HT1080 (cell line): ENCODE measurements at places on chromosomes 13 and 19. TPM values are rescaled to one million over a fixed set of nuclear protein-coding genes. Genes with fewer than 3 reads are reported as not detected.

DNA sequence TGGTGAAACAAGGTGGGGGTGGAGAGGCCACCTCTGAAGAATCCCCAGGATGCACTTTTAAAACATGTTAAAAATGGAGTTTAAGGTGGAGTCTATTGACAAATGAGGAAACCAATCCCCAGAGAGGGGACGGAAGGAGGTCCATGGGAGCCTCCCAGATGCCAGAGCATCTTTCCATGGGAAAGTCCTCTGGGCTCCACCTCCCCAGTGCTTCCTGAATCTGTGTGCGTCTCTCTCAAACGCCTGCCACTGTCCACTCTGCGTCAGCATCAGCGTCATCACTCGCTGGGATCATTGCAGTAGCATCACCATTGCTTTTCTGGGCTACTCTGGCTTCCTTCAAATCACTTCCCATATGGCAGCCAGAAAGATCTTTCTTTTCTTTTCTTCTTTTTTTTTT is 6.2 kb downstream of the GPR4 start:
- DNase-seq: no peak

DNA sequence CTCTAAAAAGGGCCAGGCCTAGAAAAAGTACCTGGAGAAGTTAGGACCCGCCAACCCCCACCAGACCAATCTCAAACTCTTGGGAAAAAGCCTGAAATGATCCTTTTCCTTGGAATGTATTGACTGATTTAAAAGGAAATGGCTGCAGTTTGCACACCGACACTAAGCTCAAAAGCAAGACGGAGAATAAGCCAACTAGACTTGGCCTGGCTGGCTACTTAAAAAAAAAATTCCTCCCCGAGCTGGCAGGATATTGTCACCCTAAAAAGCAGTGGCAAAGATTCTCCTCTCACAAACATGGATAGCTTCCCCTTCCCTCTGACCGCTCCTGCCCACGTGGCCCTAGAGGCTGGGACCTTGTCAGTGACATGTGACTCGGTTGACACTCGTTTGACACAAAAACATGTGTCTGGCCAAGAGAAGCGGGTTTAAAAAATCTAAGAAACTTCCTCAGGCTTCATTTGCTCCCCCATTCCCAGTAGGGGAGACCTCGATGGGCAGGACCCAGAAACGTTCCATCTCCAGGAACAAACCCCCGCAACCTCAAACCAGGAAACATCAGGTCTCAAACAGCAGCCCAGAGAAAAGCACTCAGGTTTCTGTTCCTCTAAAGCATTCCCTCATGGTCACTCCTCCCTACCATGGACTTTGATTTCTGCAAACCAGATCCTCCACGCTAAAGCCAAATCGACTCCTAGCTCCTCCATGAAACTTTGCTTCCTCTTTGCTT is 1.3 kb downstream of the RFX1 start:
- no peak for DNase-seq

GRCh38 chr19:14048443-14049153 is 13.3 kb downstream of the PALM3 start:
- peak; percentile 54 for DNase-seq

DNA sequence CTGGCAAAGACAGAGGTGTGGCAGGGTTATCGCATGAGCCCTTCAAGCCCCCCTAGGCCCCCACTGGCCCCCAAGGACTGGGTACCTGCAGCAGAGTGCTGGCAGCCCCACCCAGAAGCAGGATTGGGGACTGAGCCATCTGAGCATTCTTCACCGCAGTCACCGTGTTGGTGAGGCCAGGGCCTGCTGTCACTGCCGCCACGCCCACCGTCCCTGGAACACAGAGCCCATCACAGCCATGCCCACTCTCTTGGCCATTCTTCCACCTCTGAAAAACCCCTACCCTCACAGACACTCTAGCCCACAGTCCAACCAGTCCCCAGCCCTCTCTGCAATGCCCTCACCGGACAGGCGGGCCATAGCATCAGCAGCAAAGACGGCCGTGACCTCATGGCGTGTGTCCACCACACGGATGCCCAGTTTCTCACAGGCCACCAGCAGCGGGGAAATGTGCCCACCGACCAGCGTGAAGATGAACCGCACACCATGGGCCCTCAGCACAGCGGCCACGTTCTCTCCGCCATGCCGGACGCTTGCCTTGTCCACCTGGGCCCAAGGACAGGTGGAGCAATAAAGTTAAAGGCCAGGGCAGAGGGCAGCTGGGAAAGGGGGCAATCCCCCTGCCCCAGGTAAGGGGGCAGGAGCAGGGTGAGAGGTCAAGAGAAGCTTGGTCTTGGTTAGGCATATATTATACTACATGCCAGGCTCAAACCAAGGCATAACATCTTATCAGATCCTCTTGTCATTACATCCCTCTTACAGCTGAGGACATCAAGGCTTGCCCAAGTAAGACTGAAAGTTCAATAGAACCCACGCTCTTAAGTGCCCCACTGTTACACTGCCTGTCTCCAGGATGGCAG is 16.1 kb downstream of the SYDE1 start:
- no peak for DNase-seq

DNA sequence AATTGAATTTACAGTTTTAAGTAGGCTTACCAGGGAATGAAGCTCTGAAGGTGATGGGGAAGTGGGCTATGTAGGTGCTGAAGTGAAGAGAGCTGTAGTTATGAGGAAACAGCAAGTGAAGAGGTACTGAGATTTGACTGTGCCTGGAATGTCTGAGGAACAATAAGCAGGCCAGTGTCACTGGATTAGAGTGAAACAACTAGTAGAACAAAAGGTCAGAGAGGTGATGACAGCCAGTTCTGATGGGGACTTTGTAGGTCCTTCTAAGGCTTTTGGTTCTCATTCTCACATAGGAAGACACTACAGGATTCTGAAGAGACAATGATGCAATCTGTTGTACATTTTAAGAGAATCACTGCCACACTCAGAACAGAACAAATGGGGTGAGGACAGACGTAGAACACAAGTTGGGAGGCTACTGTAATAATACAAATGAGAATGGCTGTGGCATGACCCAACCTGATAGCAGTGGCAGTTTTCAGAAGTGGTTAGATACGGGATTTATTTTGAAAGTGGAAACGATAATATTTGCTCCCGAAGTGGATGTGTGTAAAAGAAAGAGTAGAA is 130.8 kb downstream of the MYCBP2 start:
- DNase-seq: no peak

DNA sequence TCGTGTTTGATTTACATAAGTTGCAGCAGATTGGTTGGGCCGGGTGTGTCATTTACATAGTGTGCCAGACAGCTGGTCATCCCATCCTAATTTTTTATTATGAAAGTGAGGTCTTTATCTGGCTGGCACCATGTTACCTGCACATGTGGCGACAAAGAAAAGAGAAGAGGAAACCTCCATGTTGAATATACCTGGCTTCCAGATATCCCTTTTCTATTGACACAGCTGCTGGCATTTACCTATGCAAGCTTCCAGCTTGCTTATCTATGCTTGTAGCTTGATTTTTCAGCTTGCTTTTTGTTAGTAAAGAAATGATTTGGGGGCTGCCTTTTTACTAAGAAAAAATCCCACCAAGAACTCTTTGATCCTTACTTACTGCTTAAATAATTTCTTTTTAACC is 681.3 kb upstream of the SLITRK1 start:
- DNase-seq: no peak

DNA sequence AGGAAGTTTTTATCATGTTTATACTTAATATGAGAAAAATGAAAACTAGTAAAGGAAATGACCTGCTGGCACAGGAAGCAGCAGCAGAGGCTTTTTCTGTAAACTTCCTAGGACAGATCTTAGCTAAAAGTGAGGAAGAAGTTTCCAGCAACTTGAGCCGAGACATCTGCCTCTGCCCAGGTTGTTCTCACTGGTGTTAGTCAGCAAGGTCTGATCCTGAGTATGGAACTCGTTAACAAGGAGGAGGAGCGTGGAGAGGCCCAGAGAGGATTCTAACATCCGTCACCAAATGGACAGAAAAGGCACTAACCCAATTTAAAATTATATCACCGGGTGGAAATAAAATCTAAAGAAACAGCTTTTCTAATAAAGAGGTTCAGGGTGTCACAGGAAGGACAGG is 43.6 kb downstream of the PHF11 start:
- DNase-seq: no peak

GRCh38 chr19:51186323-51186722 is 38.6 kb upstream of the CD33 start:
- no peak for DNase-seq

- DNase-seq: no peak
Observed at GRCh38 chr19:54462047-54462654, 1.4 kb downstream of the LENG9 start.

- DNase-seq: no peak
Observed at GRCh38 chr13:35694549-35695447, 218.3 kb upstream of the MAB21L1 start.

DNA sequence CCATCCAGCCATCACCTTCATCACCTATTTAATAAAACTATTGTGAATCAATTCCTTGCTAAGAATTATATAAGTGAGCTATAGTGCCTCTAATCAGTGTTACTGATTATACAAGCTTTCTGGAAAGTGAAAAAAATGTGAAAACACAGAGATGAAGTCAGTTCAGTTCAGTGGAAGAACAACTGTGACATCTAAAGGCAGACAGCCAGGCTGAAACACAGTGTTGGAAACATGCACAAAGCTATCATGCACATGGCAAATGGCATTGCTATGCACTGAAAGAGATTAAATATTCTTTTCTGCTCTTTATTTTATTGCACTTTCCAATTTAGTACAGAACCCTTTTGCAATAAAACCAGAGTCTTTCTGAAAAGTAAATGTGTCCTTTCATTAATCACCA is 294.0 kb downstream of the RBM26 start:
- no peak for DNase-seq

GRCh38 chr13:109884462-109884861 is 98.1 kb upstream of the IRS2 start:
- no peak for DNase-seq

GRCh38 chr19:7489609-7490044 is 792 bp upstream of the PEX11G start:
- DNase-seq: no peak

GRCh38 chr13:111474136-111475002 is 153.9 kb downstream of the TEX29 start:
- DNase-seq: peak; percentile 43

- DNase-seq: peak; percentile 88
Observed at GRCh38 chr13:41694545-41695301, 237.4 kb downstream of the RGCC start.

DNA sequence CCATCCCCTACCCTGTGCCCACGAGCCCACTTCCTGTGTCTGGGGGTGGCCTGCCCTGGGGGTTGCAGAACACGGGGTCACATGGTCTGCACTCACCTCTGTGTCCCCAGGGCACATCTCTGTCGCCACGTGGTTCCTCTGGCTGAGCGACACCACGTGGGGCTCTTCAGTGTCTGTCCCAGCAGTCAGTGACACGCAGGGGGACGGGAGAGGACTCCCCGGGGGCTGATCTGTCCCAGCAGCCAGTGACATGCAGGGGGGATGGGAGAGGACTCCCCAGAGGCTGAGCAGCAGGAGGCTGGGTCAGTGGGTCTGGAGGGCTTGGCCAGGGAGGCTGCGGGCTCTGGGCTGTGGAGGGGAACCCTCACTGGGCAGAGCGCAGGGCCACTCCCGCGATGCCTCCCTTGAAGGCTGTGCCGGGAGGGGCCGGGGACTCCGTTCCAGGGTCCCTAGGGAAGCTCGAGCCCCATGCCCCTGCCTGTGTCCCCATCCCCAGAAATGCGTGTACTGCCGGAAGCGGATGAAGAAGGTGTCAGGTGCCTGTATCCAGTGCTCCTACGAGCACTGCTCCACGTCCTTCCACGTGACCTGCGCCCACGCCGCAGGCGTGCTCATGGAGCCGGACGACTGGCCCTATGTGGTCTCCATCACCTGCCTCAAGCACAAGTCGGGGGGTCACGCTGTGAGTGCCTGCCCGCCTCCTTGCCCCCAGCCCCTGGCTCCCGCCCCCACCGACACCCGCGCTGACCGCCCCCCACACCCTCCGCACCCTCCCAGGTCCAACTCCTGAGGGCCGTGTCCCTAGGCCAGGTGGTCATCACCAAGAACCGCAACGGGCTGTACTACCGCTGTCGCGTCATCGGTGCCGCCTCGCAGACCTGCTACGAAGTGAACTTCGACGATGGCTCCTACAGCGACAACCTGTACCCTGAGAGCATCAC is 174.8 kb downstream of the KDM4B start:
- DNase-seq: no peak

GRCh38 chr13:60032851-60033250 is 130.9 kb downstream of the DIAPH3 start:
- DNase-seq: no peak

DNA sequence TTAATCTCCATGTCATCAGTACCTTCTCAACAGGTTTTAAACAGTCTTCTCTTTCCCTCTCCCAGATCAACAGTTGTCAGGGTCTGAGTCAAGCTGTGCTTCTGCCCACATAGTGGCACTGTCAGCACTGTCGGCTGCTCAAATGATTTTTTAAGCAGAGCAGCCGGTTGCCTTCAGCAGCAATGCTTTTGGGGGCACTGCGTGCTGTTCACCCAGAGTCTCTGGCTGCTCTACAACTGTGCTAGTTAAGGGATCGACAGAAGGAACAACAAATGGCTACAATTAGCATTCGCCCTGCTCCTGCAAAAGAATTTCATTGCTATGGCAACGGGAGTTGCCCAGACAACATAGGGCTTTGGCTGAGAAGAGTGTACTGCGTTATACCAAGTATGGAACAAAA is 412.9 kb downstream of the DIAPH3 start:
- DNase-seq: no peak

DNA sequence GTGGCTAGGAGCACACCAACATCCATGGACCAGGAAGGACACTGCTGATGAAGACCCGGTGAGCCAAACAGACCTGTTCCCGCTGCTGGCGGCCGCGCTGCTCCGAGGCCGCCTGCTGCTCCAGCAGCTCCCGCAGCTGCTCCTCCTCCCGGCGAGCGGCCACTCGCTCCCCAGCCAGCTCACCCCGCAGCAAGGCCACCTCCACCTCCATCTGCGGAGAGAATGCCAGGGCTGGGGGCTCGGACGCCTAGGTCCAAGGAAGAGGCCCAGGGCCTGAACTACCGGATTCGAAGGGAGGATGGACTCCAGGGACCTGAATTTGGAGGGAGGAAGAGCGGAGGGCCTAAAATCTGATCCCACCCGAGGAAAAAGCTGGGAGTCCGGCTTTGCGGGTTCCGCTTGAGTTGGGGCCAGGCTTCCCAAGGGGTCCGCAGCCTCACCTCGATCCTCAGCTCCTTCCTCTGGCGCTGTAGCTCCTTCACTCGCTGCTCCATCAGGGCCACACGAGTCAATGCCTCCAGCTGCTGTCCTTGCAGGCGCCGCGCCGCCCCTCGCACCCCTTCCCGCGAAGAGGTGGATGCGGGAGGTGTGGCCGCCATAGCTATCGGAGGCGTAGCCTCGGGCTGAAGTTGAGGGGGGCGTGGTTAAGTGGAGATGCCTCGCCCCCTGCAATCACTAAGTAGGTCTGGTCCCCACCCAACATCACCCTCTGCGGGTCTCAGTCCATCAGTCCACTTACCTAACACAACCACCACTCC is 2.7 kb downstream of the PHLDB3 start:
- DNase-seq: no peak

DNA sequence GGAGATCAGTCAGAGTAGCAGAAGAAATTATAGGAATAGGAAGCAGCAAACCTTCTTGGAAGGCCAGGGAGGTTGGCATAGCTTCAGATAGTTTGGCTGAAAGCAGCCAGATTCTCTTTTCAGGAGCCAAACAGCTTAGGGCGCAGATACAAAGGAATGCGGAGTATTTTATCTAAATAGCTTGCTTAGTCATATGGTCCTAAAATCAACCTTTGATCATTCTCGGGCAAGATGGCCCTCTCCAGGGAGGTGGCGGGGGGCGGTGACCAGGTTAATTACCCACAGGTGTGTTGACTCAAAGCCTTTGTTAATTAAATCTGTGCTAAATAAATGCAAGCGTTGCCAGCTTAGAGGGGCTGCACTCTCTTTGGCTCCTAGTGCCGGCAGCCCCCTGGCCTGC is 12.5 kb upstream of the NCR1 start:
- no peak for DNase-seq

The KLK14 gene
- not detected in 2 replicates for total RNA-seq

The NPAS1 gene
- not detected in 2 replicates for total RNA-seq
